ENCODE measurements at places on chromosomes 2 and 18.

- DNase-seq = no peak
These were observed 95.1 kb downstream of the CRIM1 start for GRCh38 chr2:36450466-36451196.

DNA sequence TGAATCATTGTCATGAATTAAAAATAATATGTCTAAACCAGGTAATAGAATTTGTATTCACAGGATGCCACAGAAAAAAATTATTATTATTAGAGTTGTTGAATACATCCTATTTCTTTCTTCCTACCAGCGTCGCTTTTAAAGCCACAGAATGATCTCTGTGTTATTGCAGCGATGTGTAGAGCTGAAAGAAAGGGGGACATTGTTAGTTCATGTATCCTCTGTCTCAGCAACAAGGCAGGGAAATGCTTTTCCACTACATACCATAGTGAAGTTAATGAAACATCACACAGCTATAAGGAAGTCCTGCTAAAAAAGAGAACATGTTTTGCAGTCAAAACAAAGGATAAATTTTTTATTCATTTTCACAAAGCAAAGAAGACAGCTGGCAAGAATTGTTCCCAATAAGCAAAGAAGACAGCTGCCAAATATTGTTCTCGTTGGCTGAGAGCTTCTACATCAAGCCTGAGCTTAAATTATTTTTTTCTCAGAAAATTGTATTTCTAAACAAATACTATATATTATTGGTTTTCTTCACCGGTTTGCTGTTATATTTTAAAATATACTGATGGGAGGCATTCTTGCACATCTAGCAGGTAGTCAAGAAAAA lies 1234.4 kb downstream of the SUCLG1 start:
- DNase-seq = no peak

DNA sequence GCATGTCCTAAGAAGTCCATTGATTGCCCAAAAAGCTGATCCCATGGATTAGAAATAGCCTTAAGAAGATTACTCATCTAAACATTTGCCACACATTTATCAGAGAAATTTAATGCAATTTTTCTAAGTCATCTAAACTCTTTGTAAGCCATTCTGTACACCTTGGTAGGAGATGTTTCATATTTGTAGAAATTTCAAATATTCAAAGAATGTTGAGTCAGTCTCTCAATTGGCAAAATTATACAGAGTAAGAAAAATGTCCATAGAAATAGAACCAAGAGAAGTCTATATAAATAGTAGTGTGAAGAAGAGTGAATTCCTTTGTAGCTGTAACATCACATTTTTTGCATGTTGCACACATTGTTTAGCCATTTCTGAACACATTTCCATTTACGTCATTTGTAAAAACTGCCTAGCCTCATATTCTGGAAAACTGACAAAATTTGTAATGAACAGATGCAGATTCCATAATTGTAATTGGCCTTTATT lies 128.6 kb downstream of the MSTN start:
- no peak for DNase-seq

DNA sequence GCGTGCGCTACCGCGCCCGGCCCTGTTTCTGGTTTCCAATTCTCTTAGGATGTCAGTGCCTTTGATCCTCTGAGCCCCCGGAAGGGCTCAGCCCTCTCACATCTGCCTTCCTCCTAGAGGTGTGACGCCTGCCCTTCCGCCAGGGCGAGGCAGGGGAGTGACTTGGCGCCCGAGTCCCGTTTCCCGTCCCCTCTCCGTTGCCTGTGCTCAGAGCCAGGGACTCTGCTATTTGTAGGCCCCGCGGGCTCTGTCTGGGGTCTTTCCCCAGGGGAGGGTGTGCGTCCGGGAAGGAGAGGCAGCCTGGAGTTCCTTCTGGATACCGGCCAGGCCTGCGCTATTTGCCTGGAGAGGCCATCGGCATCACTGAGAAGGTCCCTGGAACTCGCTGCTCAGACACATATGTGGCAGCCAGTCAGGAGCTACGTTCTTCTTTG lies 103.7 kb upstream of the TAF1B start:
- DNase-seq = no peak

- DNase-seq = no peak
These were observed 1096.8 kb upstream of the ACVR2A start for GRCh38 chr2:146748046-146748445.

GRCh38 chr2:158967731-158968395 lies 577 bp upstream of the TANC1 start:
- DNase-seq = peak; percentile 41

DNA sequence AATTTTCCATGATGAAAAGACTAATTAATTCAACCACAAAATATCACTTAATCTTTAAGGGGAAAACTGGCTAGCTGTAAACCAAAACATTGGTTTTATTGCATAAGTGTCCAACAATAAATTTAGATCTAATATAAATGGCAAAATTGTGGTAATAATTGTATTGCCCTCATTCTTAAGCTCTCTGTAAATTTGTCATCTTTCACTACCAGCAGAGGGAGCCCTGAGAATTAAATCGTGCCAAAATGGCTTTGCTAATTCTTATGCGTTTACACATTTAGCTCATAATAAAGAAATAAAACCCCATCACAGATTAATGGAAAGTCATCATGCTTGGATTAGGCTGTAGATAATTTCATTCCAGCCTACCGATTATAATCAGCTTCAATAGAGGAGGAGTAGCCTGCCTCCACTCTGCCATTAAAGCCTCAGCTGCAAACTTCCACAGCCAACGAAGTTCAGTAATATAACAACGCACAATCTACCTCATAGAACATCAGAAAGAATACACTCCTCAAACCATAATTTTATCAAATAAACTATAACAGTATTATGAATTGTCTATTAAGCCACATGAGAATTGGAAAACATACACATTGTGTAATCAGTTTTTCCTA lies 70.0 kb upstream of the ATP5MC3 start:
- peak; percentile 38 for DNase-seq

DNA sequence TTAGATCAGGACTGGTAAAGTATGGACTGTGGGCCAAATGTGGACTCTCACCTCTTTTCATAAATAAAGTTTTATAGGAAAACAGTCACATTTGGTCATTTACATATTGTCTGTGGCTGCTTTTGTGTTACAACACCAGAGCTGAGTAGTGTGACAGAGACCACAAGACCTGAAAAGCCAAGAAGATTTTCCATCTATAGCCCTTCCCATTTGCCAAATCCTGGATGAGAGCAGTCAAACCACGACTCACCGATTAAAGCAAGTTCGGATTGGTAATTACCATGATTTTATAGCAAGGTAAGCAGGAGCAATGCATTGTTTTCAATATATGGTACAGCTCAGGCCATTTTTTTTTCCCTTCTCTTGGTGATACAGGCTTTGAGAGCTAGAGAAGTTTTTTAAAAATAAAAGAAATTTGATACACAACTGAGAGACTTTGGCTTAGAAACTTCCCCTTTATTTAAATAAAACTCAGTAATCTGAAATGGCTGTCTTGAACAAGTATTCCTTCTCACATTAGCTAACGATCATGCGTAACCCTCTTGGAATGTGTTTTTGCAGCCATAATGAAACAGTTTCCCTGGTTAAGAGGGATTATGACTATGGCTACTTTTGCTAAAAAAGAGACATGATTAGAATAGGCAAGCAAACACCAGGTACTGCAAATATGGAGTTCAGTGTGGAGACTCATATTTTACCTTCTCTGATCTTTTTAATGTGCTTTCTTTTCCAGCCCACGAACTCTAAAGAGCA lies 9.5 kb upstream of the MALL start:
- no peak for DNase-seq

DNA sequence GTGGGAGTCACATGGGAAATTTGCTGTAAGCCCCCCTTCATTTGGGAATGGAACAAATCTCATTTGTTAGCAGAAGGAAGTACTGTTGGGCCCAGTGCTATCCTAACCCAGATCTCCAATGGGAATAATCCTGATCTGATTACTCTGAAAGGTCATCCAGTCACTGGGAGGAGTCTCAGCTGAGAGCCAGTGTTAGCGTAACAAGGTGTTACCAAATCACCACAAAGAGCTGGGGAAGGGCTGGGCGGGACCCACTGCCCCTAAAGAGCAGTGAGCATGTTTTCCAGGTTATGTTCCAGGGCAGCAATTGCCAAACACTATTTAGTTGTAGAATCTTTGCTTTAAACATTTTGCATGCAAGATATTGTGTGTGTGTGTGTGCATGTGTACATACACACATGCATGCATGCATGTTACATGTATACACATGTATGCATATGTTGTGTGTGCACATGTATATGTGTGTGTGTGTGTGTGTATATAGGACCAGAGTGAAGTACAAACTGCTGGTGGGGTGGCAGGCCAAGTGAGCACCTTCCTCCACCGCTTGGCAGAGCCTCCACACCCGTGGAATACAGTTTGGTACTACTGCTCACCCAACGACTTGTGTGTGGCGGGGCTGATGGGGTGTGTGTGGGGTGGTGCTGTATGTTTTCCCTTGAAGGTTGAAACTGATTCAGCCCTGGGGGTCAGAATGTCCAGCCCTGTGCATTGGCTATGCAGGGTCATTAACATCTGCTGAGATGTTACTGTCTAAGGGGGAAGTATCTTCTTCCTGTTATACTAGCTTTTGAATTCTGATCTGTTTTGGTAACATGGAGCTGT lies 15.2 kb downstream of the INPP5D start:
- DNase-seq = no peak

DNA sequence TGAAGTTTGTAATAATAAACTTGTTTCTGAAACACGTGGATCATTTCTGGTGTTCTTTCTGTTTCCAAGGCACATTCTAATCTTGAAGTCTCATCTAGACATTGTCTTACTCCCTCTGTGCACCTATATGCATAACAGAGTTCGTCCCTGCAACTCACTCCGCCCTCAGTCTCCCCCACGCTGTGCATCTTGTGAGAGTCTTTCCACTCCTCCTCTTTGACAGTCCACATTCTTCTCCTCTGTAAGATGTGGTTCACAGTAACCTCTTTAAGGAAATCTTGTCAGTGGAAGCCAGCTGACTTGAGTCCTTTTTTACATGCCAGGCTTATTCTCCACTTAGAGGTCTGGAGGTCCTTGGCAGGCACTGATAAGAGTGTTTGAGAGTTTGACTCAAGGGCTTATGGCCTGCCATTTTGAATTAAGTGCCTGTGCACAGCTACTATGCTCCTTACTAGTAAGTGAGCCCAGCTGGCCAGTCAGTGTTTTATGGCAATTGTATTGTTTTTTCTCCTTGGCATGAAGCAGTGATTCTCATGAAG lies 108.9 kb upstream of the IL1R2 start:
- DNase-seq = no peak

DNA sequence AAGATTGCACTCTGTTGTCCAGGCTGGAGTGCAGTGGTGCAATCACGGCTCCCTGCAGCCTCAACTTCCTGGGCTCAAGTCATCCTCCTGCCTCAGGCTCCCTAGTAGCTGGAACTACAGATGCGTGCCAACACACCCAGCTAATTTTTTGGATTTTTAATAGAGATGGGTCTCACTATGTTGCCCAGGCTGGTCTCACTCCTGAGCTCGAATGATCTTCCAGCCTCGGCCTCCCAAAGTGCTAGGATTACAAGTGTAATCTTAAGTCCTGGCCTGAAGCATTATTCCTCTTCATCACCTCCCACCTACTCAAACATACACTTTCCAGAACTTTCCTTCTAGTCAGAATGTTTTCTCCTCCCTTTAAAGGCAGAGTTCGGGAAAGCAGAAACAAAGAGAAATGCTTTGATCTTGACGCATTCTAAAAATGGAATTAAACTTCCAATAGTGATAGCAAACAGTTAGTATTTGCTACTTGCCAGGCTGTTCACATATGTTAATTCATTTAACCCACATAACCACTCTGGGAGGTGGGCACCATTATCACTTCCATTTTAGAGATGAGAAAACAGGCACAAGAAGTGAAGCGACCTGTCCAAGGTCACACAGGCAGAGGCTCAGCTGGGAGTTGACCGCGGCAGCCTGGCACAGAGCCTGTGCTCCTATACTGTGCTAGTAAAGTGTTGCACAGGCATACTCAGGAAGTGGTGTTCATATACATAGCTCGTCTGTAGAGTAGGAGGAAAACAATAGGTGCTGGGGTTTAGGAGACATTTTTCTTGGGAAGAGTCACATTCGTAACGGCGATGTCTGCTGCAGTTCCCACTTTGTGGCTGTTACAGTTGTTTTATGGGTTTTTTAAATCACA lies 24.6 kb downstream of the TEX44 start:
- DNase-seq = no peak

DNA sequence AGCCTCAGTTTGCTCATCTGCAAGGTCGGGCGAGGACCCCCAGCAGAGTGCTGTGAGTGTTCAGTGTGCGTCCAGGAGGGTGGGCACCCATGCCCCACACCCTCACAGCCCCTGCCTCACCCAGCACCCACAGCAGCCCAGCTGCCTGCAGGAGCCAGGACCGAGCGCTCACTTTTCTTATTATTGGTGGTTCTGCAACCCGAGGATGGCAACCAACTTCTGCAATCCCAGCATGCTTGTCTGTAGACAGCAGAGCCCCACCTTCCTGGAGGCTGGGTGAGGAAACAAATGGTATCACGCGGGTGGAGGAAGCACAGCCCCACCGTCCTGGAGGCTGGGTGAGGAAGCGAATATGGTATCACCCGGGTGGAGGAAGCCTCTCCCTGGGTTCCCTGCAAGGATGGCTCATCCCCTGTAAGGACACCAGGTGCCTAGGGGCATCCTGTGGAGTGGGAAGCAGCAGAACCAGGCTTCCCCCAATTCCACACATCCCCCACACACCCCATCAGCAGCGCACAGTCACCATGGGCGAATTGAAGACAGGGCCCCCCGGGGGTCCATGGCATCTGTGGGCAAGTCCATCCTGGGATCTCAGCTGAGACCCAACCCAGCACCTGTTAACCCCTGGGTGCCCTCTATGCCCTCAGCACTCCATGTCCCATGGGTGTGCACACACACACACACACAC lies 220.5 kb upstream of the RAB6C start:
- no peak for DNase-seq

DNA sequence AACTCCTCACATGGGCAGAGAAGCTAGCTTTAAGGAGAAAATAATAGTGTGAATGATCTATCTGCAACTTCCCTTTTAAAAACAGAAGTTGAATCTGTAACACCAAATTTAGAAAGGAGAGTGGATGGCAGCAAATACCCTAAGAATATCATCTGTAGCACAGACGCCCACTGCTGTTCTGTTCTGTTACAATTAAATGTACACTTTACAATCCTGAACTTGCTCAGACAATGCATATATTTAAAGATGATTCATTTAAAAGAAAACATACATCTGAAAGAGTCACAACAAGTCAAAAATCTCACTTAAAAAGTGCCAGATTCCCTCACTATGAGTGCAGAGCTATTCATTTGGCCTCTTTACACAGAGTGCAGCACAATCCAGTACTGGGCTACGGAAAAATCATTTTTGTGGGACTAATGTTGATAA lies 8.0 kb upstream of the SERTAD2 start:
- DNase-seq = no peak
